ENCODE measurements at places on chromosomes 6 and 20. TPM values are rescaled to one million over a fixed set of nuclear protein-coding genes. Genes with fewer than 3 reads are reported as not detected.

Gene TMEM30A
- 51.0 TPM for polyA plus RNA-seq

Gene LGSN
- polyA plus RNA-seq: 0.26 TPM

Gene HLA-DQB1
- 48.0 TPM for polyA plus RNA-seq

Gene MUCL3
- not detected for polyA plus RNA-seq

Gene FAM217A
- polyA plus RNA-seq: 0.56 TPM

Gene RPN2
- 207 TPM for polyA plus RNA-seq

Gene DEFB124
- polyA plus RNA-seq: not detected

Gene TMEM217
- 0.67 TPM for polyA plus RNA-seq

Gene CCM2L
- polyA plus RNA-seq: 9.9 TPM

GRCh38 chr6:146901940-146902816 lies 302.0 kb upstream of the STXBP5 start:
- no peak for DNase-seq

DNA sequence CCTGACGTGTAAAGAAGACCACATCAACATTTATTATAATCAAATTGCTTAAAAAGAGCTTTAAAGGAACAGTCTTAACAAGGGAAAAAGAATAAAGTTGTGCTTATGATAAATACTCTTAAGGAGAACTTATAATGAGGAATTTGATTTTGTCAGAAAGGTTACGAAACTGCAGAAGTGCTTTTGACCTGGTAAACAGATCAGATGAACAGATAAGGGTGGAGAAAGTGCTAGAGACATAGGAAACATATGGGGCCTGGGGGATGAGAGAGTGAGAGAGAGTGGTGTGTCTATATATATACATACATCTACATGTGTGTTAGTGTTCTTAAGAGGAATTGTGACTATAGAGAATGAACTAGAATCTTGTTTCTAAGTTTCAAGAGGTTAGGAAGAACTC lies 186.2 kb upstream of the GJE1 start:
- DNase-seq: no peak

DNA sequence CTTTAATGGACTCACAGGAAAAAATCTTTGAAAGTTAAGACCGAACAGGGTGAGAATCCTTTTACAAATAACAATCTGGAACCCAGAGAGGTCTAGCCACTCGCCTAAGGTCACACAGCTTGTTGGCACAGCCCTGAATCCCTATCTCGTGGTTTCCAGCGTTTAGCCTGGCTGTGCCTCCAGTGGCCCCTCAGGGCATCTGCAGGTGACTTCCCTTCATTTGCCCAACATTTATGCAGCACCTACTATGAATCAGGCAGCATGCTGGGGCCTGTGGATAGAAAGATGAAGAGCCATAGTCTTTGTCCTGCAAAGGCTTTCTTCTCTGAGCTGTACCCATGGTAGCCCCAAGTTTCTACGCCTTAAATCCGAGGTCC lies 2.6 kb upstream of the NR2E1 start:
- no peak for DNase-seq

DNA sequence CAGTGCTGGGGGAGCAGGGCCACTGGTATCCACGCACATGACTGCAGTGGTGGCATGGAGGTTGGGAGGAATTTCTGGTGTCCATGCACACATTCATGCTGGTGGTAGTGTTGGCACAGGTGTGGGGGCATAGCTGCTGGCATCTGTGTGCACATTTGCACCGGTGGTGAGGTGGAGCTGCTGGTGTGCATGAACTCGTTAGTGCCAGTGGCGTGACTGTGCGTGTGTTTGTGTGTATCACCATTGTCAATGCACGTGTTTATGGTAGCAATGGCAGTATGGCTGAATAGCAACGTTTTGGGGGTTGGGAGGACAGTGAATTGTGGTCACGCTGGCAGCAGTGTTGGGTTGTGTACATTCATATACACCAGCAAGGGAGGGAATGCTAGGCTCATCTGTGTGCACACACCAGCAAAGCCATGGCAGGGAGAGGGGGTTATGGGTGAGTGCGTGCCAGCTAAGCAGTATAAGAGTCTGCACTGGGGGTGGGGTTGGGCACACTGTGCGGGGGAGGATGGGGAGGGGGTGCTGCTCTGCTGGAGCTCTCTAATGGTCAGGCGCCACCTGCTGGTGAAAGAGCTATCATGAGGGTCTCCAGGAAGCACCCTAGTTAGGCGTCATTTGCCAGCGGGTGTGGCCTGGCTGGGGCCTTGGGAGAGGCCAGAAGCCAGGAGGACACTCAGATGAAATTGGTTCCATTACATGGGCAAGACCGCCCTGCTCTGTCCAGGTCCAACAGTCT lies 626.1 kb upstream of the ID4 start:
- DNase-seq: no peak

- no peak for DNase-seq
Observed at GRCh38 chr6:3744211-3744900, 7.2 kb downstream of the PXDC1 start.

DNA sequence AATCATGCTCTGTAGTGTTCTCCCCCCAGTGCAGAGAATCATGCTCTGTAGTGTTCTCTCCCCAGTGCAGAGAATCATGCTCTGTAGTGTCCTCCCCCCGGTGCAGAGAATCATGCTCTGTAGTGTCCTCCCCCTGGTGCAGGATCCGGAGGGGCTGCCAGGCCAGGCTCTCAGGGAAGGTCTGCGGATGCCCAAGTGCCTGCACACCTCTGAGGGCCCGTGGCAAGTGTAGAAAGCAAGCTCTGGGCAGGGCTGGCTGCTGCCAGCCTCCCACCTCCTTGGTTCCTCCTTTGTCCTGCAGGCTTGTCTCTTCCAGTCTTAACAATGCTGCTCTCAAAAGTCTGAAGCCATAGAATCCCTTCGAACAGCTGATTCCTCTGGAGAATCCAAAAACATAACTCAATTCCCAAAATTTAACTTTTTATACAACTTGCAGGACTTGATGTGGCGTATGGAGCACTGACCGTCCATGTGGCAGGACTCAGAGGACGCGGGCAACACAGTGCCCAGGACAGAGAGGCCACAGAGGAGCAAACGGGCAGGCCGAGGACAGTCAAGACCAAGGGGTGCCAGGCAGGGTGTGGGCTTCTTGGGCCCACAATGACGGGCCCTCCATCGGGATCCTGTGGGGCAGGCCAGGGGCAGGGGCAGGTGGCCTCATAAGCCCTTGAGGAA lies 44.6 kb upstream of the BHLHE23 start:
- DNase-seq: no peak

- DNase-seq: no peak
Observed at GRCh38 chr6:116447496-116448011, 13.6 kb upstream of the CALHM6 start.

- no peak for DNase-seq
Observed at GRCh38 chr6:79240509-79240908, 6.0 kb upstream of the HMGN3 start.

- no peak for DNase-seq
Observed at GRCh38 chr6:163816441-163816840, 401.9 kb downstream of the QKI start.

GRCh38 chr6:27542485-27542884 lies 69.6 kb upstream of the ZNF184 start:
- no peak for DNase-seq

- no peak for DNase-seq
Observed at GRCh38 chr20:1671891-1672669, 14.5 kb upstream of the SIRPG start.

GRCh38 chr6:13273931-13274706 lies 54.2 kb downstream of the TBC1D7 start:
- DNase-seq: no peak

DNA sequence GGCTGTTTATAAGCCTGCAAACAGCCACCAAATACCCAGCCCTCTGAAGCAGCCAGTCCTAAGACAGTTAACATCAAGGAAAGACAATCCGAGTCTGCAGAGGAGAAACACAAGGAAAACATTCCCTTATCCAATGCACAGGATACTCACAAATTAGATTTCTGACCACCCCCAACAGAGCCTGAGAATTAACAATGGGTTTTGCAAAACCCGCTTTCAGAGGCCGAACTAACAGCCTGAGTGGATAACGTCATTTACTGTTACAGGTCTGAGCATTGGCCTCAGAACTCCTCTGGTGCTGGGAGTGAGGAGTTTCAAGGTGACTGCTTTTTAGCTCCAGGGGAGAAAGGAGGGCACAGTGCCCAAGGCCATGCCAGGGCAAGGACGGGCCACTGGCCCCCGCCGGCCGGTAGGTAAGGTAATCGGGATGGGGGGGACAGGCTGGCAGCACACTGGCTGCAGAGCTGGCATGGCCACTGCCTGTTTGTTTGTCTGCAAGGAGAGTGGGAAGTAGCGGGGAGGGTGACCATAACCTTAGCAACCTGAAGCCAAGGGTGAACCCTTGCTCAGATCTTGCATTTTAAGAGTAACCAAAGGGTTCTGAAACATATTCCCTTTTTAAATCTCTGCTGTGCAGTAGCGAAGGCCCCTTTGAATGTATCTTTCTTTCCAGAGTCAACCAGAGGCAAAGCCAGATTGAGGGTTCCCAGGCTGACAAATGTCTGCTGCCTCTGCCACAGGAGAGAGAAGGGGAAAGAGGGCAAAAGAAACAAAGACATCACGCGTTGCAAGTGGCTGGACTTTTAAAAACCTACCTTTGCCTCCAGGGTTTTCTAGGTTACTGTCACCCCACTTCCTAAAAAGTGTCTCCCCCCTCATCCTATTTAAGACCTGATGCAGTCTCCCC lies 3.9 kb downstream of the ZMYND8 start:
- DNase-seq: peak; percentile 67

GRCh38 chr6:14748679-14749078 lies 497.2 kb upstream of the JARID2 start:
- DNase-seq: no peak

- no peak for DNase-seq
Observed at GRCh38 chr6:154441995-154442310, 68.5 kb downstream of the CNKSR3 start.

- DNase-seq: no peak
Observed at GRCh38 chr6:42993445-42993844, 9.1 kb downstream of the PPP2R5D start.

DNA sequence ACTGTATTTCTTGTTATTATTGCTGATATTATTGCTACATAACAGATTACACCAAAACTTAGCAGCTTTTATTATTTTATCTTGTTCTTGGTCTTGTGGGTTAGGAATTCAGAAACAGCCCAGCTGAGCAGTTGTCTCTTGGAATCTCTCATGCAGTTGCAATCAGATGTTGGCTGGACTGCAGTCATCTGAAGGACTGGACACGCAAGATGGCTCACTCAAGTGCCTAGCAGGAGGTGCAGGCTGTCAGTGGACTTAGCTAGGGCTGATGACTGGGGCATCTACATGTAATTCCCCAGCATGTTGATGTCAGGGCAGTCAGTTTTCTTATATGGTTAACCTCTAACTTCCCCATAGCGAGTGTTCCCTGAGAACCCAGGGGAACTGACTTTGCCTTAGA lies 128.6 kb upstream of the PLCB4 start:
- DNase-seq: no peak

GRCh38 chr6:53818858-53819609 lies 24.2 kb downstream of the LRRC1 start:
- DNase-seq: peak; percentile 31

- DNase-seq: no peak
Observed at GRCh38 chr6:78842953-78843352, 24.4 kb upstream of the IRAK1BP1 start.

GRCh38 chr6:142802124-142802523 lies 142.9 kb downstream of the HIVEP2 start:
- DNase-seq: no peak

DNA sequence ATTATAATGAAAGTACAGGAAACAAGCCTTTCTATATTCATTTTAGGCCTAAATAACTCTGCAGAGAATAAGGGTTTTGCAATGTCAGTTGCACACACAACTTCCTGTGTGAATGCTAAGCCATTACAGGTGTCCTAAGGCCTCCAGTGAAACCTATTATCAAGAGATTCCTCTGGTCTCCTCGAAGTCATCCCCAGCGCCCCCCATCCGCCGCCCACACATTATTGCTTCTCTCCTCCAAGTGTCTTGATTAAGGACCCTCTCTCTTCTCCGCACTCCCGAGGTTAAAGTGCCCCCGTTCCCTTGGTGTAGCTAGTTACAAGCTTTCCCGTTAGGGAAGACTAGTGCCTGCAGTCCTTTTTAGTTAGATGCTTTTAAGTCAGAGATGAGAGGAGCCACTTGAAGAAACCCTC lies 1.3 kb downstream of the HIVEP2 start:
- DNase-seq: peak; percentile 27

- no peak for DNase-seq
Observed at GRCh38 chr6:157621406-157621805, 201.6 kb upstream of the SNX9 start.

DNA sequence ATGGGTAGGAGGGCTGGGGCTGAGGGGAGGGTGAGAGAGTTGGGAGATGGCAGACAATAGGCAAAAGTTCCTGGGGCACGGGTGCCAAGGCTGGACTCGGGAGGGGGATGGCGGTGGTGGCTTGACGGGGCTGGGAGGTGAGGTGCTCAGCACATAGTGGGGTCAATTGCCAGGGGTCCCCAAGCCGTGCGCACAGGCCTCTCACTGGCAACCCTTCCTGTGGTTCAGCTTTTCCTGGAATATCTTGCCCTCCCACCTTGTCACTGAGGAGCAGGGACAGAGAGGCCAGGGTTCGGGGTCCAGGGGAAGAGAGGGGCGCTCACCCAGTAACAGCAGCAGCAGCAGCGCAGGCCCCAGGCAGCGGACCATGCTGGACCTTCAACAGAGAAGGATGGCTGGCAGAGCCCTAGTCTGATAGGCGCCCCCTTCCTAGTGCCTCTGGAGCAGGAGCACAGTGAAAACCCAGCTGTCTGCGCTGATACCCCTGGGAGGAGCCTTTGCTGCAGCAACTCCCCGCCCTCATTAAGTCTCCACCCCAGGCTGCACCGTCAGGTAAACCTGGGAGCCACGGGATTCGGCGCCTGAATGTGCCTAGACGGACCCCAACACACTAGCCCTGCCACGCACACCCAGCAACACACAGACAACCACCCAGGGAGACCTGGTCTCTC lies at the start of gene GFRA4:
TSS of gene GFRA4 (minus strand) at position 369 of the 671 bp plus-strand sequence. CDS start at position 369, 0 bp downstream.
- no peak for DNase-seq

All from kidney (tissue), 22 donors.